ENCODE measurements at places on chromosomes 7 and 10. TPM values are rescaled to one million over a fixed set of nuclear protein-coding genes. Genes with fewer than 3 reads are reported as not detected.

The TACC2 gene
- total RNA-seq, result not detected

The TRIL gene
- not detected for total RNA-seq

The ALOX5 gene
- total RNA-seq, result 139 TPM

The NUTM2D gene
- 2.5 TPM for total RNA-seq

The TMEM140 gene
- 1.7 TPM for total RNA-seq

The TASOR2 gene
- 127 TPM for total RNA-seq

The CCDC146 gene
- 4.4 TPM for total RNA-seq

GRCh38 chr10:132316133-132316532 lies 8.4 kb upstream of the STK32C start:
- no peak for DNase-seq

DNA sequence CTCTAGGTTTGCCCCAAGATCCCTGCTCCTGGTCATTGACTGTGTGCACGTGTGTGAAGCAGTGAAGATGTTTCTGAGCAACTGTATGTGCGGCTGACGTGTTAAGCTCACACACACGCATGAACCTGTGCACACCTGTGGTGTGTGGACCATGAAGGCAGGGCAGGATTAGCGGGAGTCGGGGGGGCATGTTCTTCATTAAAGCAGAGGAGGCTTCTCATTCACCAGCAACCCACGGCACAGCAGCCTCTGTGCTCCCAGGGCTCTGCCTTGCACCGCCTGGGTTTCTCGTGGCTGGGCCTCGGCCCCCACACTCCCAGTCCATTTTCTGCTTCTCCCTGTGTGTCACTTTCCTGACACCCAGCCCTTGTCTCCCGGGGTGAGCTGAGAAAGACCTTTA lies 824 bp upstream of the TACR2 start:
- no peak for DNase-seq

- no peak for DNase-seq
These were observed 135.9 kb downstream of the CUX1 start for GRCh38 chr7:101953248-101953819.

- DNase-seq, result no peak
These were observed 108.1 kb downstream of the CFTR start for GRCh38 chr7:117587931-117588330.

GRCh38 chr10:10353326-10353868 lies 664.3 kb upstream of the CELF2 start:
- no peak for DNase-seq

DNA sequence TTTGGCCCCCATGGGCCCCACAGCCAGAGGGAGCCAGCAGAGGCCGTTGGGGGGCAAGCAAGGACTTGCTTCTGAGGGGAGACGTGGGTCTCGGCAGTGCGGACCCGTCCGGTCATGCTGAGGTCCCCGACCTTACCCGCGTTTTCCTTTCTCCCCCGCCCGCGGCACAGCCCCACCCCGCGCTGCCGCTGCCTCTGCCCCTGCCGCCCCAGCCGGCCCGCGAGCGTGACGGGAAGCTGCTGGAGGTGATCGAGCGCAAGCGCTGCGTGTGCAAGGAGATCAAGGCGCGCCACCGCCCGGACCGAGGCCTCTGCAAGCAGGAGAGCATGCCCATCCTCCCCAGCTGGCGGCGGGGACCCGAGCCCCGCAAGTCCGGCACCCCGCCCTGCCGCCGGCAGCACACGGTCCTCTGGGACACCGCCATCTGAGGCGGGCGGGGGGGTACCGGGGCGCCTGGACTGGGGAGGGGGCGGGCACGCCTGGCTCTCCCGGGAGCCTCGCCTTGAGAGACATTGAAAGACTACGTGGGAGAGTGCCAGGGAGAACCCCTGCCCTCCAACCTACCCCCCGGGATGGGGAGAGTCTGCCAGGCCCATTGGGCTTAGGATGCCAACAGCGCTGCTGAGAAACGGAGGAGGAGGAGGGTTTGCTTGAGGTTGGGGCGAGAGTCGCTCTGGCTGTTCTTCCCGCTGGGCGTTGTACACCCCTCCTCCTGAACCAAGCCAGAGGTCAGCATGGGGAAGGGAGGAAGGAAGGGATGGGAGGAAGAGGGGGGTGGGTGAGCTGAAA lies 9.9 kb downstream of the NYAP1 start:
- peak; percentile 49 for DNase-seq

DNA sequence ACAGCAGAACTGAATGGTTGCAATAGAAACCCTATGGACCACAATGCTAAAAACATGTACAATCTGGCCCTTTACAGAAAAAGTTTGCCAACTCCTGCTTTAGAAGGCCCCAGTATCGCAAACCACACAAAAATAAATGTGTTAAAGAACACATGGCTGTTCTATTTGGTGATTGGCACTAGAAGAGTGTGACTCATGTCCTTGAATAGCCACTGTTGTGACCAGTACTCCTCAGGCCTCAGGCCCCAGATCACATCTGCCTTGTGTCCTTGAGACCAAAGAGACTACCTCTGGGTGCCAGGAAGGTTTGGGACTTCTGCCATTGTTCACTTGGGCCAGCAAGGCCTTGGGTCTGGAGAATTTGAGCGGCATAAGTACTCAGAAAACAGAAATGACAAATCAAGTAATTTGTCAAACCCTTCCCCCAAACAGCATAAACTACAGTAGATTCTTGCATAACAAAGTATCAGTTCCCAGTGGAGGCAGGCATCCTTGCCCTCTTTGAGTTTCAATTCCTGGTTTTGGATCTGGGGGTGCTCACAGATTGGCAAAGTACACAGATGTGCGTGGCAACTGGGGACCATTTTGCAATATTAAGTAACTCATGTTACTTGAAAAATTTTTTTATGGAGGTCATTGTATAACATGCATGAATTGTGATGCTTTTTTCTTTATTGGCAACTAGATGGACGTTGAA lies 50.2 kb downstream of the MTURN start:
- no peak for DNase-seq

DNA sequence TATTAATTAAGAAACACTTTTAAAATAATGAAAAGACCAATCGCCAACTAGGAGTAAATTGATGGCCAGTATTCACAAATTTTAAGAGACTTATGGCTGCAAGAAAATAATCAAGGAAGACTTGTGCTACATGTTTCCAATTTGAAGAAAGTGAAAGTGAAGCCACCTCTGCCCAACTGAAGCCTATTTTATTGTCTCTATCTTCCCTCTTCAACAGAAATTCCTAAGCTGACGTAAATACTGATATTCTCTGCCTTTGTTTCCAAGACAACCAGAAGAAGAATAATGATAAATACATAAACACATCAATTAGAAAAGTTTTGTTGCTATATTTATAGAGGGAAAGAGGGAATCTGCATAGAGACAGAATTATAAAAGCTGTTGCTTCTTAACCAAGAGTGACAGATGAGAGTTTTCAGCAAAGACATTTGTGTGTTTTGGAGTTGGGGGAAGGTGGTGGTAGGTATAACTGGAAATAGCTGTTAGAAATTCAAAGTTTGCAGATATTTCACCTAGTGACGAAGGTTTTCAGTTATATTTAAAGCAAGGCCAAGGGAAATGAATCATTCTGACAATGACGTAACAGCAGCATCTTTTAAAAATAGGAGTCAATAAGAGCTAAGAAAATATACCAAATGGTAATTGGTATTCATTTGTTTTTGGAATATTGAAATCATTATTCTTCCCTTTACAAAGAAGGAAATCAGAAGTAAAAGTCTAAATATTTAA lies 576.6 kb upstream of the SORCS1 start:
- no peak for DNase-seq

DNA sequence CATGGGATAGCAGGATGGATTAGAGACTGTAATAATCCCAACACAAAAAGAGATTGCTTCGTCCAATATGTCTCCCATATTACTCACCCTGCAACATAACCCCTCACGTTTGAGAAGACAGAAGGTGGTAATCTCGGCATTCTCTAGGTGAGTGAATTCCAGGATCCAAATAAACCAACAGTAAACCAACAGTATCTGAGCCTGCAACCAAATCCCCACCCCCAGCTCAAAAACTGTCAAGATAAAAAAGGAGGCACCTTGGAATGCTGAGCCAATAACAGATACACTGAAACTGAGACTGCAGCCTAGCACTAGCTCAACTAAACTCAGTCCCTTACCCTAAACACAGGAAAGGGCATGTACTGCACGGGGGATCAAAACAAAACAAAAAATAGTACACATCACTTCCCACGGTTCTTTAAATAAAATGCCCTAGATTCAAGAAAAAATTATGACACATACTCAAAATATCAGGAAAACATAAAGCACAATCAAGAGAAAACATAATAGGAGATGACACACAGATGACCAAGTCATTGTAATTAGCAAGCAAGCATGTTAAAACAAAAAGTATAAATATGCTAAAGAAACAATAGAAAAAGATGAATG lies 28.0 kb downstream of the IPMK start:
- no peak for DNase-seq

DNA sequence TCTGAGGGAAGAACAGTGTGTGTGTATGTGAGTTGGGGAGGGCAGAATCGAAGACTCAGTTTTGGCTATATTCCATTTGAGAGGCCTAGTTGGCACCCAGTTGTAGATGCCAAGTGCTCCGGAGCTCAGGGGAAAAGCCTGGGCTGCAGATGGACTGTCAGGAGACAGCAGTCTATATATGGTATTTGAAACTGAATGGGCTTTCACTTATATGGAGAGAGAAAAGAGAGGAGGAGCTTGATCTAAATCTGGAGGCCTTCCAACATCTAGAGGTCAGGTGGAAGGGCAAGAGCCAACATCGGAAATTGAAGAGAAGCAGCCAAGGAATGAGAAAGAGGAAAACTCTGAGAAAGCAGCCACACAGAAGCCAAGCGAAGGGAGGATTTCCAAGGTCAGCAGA lies 350.8 kb upstream of the BMPER start:
- DNase-seq, result no peak

- peak; percentile 88 for DNase-seq
These were observed 18.6 kb downstream of the OPALIN start for GRCh38 chr10:96339956-96340904.

GRCh38 chr10:71213761-71214440 lies 1.5 kb downstream of the UNC5B start:
- DNase-seq, result no peak

- no peak for DNase-seq
These were observed 360.4 kb upstream of the ZNF32 start for GRCh38 chr10:44008917-44009709.

- no peak for DNase-seq
These were observed 30.3 kb upstream of the SLC26A4 start for GRCh38 chr7:107630342-107630741.

- DNase-seq, result peak; percentile 32
These were observed 1.2 kb downstream of the NUB1 start for GRCh38 chr7:151342811-151343210.

GRCh38 chr7:142878315-142878714 lies 7.2 kb downstream of the TRPV6 start:
- DNase-seq, result no peak

DNA sequence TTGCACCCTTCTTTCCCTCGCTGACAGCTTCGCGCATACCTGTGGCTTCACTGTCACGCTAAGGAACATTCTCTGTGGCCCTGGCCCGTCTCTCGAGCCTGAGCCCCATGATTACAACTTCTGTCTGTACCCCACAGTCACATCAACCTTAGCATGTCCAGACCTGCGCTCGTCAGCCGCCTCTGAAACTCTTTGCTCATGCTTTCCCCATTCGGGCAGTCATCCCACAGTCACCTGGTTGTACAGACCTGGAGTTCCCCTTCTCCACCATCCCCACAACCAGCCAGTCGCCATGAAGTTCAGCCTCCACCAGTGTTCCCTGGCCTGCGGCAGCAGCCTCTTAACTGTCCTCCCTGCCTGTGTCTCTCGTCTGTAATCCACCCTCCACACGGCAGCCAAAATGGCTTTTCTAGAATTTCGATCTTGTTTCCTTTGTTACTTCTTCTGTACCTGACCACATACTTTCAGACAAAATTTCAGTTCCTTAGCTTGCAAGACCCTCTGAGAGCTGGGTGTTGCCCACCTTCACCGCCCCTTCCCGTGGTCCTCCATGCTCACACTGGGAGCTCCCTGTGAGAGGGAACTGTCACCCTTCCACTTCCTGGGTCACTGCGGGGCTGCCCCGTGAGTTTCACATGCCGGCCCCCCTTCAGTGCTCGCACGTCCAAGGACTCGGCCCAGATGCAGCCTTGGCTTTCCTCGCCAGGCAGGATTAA lies 229.2 kb downstream of the CELF2 start:
- DNase-seq, result no peak

DNA sequence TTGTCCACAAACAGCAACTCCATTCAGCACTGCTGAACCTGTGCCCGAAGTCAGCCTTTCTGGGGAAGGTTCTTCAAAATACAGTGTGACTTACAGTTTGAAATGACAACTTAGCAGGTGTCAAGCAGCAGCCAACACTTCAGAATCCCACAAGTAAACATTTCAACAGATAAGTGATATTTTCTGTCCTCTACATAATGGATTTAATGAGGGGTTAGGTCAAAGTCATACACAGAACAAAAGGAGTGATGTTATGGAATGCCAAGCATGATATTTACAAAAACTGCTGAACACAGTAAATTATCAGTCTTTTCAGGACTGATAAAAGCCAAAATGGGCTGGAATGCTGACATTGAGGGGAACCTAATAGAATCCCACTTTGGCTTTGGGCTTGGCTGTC lies 77.6 kb upstream of the JAZF1 start:
- DNase-seq, result no peak

DNA sequence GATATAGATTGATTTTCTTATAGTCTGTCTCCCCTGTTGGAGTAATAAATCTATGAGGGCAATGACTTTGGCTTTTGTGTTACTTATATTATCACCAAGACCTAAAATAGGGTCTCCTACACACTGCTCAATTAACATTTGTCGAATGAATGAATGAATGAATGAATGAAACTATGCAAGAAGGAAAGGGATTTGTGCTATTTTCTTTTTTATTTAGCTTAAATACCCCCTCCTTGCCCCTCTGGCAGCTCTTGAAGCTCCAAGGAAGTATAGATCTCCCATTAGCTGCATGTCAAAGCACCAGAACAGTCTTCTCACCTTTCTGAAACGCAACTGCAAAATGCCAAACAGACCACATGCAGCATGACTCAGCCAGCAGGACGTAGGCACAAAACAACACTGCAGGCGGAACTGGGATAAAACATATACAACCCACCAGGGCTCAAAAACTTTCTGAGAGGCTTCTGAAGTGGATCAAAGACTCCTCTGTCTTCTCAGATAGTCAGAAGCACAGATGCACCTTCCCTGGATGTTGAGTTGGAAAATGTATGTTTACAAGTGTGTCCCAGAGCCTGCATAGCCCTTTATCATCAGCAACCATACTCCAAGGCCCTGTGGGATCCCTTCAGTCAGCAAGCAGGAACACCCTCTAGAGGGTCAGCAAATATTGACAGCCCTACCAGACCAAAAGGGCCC lies 187.8 kb downstream of the NPSR1 start:
- DNase-seq, result no peak

DNA sequence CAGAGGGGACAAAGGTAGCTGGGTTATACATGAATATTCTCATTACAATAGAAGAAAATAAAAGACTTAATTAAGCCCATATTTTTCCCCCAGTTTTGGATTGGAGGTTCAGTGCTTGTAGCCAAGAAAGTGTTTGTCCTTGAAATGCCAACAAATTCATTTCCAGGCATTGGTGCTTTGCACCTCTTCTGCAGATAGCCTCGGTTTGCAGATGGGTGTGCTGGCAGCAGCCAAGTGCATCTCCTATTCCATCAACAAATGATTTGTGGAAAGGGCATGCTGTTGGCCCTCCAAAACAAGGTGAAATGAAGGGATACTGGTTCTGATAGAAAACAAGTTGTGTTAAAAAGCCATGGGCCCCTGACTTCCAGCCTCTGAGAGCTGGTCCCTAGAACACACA lies 187.3 kb downstream of the DPY19L1 start:
- no peak for DNase-seq

- DNase-seq, result no peak
These were observed at the start of gene VIPR2 for GRCh38 chr7:159144758-159145489. VIPR2 (minus strand) TSS chr7:159144867; CDS start chr7:159144771, 96 bp downstream.
